GM20000 (cell line): ENCODE measurements at places on chromosomes 6 and 20.

- DNase-seq: no peak
Measured at GRCh38 chr6:156618600-156619205, 158.5 kb upstream of the ARID1B start.

DNA sequence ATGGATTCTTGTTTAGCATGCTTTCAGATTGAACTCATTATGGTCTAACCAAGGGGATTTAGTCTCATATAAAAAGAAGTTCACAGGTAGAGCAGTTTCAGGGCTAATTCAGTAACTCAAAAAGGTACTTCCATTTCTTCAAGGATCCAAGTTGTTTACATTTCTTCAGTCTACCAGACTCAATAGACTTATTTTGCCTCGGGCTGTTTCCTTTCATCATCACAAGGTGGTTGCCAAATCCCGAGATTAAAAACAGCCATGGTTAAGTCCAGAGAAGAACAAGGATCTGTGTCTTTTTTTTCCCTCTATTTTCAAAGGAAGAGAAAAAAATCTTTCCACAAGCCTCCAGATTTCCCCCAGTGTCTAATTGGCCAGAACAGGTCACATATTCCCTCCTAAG, 69.8 kb upstream of the SNX9 start:
- DNase-seq: no peak

DNA sequence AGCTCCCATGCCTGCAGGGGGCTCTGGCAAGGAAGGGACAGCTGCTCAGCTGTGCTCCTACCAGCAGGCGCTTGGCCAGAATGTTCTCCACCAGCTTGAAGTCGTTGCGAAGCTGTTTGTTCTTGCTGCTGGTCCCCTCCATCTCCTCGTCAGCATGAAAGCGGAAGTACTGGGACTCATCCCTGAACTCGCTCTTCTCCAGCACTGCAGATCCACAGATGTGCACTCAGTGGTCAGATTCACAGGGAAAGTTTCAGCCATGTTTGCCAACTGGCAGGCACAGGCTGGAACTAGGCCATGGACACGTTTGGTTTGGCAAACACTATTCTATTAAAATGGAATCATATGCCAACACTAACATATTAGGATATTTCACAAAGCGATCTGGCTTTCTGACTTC, 167.9 kb downstream of the PREX1 start:
- no peak for DNase-seq

- peak; percentile 74 for DNase-seq
Measured at GRCh38 chr6:31568537-31568961, 3.5 kb upstream of the LTA start.

- DNase-seq: no peak
Measured at GRCh38 chr6:33895988-33896387, 92.2 kb upstream of the MLN start.
